ENCODE measurements at places on chromosomes 4 and X.
A peak's percentile ranks its signal among the peaks of the same experiment; 100 is the strongest.

DNA sequence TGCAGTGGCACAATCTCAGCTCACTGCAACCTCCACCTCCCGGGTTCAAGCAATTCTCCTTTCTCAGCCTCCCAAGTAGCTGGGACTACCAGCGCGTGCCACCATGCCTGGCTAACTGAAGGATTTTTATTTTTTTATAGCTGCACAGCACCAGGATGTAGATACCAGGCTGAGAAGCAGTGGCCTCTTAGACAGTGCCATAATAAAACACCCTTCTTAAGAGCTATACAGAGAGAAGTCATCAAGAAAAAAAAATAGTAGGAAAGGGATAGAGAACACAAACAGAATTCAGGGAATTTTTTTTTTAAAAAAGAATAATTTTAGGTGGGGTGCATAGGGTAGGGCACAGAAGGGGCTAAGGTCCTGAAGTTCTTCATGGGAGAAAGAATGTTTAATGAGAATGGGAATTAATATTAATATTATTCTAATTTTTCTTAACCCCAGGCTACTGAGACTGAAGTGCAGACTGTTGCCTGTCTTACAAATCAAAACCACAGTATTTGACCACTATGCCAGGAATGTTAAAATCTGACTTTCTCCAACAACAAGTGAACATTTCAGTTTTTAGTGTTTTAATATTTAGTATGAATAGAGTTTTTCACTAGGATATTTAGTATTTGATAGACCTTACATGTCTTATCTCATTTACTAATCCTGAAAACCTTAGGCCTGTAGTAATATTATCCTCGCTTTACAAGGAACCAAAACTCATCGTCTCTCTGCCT lies 146.7 kb downstream of the KCNIP4 start:
- no peak for DNase-seq

DNA sequence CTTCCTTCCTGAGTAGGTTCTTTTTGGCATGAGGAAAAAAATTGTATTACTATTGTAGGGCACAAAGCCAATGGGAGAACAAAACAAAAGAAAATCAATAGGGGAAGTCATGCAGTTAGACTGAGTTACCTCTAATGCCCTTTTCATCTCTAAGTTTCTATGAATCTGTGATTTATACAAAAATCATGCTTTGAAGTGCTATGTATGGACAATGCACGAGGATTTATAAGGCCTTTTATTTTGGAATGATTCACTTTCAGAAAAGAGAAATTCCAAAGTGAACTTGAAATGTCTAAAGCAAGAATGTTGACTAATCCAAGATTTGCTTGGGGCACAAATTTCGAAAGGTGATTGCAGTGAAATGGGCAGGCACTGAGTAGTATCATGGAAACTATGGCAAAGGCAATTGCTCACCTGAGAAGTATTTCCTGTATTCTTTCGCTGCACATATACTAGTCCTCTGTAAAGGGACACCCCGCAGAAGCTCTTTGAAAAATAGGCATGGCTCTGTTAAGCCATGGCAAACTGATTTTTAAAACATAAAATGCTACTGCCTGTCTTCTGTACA lies 52.8 kb downstream of the ADGRG4 start:
- no peak for DNase-seq

- DNase-seq = no peak
These were observed 29.6 kb downstream of the GUCY1A1 start for GRCh38 chr4:155696226-155696625.

DNA sequence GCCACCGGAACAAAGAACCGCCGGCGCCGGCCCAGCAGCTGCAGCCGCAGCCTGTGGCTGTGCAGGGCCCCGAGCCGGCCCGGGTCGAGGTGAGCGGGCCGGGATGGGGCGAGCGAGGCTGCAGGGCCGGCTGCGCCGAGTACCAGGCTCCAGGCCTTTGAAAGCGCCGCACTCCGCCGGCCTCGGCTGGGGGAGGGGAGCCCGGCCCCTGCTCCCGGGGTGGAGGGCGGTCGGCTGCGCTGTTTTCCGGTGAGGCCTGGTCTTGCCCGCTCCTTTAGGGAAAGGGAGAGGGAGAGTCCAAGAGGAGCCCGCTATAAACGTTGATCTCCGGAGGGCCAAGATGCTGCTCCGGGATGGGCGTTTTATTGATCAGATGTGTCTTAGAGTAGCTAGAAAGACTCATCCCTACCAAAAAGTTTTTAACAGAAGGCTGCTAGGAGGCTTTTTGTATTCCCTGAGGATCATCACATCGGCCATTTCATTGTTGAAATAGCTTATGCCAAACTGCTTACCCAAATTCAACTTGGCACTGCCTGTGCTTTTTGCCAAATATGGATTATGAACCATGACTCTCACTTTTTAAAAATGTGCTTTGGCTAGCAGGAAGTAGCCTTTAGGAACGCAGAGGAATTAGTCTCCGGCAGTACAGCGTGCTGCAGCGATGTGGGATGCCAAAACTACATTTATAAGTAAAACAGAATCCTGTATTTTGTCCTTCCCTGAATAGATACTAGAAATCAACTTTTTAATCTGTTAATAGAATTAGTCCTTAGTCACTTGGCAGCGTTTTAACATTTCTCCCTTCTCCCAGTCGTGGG lies 760 bp downstream of the TMEM165 start:
- peak; percentile 33 for DNase-seq

- peak; percentile 15 for DNase-seq
These were observed 203.4 kb downstream of the CCNG2 start for GRCh38 chr4:77360451-77360850.

GRCh38 chrX:141375011-141375760 lies 132.9 kb upstream of the SPANXC start:
- no peak for DNase-seq

DNA sequence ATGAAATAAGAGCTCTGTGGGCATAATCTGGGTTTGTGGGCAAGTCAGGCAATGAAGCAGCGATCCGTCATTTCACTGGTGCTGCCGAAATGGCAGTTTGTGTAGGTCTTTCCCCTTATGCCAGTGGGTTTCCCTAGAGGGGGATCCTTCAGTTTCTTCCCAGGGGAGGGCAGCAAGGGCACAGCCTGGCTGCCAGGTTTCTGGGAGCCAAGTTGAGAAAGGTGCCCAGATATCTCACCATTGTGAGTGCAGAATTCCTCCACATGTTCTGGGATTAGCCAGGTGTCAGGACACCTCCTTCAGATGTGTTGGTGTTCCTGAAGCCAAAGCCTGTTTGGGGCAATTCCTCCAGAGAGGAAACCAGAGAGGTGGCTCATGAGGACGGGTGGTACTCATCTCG lies 28.0 kb downstream of the MSX1 start:
- DNase-seq = no peak

DNA sequence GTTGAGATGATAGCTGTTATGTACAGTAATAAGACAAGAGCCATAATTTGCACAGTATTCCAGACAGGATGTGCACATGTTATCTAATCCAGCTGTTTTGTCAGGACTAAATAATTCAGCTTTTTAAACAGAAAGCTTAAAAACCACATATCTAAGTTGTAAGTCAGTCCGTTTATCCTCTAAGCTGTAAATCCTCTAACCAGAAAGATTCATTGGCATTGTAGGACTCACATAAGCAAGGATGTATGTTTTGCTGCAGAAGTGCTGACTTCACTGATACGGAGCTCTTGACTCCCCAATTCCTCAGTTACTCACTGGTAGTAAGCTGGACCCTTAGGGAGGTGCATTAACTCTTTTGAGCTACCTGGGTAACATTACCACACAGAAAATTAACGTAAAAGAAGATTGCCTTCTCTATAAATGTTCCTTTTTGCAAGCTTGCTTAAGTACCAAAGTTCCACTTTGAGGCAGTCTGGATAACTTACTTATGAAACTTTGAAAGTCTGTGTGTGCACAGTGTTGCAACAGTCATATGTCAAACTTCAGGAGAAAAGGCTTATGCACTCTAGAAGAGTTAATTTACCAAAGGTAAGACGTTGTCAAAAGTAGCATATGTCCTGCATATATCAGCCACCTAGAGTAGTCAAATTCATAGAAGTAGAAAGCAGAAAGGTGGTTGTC lies 58.3 kb upstream of the MAGEB2 start:
- no peak for DNase-seq

- no peak for DNase-seq
These were observed 102.1 kb downstream of the SHROOM4 start for GRCh38 chrX:50711907-50712306.

DNA sequence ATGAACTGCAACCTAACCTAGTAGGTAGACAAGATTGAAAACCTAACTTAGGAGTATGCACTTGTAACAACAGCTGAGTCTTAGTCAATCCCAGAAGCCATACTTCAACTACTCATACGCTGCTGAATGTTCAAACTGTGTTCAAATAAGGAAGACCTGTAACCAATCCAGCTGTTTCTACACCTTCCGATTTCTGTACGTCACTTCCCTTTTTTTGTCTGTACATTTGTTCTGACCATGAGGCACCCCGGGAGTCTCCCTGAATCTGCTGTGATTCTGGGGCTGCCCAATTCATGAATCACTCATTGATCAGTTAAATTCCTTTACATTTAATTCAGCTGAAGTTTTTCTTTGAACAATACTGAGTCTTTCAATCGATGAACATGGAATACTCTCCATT lies 89.5 kb downstream of the BMP3 start:
- DNase-seq = no peak

DNA sequence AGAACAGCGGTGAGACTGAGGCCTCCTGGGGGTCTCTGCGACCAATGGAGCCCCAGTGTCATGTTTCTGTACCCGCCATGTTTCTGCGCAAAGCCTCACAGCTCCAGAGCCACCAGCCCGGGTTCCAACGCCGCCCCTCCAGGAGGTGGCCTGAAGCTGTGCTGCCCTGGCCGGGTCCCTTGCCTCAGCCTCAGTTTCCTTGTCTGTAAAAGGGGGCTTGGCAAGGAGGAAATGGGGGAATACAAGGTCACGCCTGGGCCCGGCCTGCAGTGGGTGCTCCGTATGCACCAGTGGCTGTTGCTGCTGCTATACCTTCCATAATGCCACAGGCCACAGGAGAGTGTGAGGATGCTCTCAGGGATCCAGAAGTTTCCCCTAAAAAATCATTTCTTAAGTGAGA lies 229.5 kb downstream of the AFAP1 start:
- DNase-seq = no peak

DNA sequence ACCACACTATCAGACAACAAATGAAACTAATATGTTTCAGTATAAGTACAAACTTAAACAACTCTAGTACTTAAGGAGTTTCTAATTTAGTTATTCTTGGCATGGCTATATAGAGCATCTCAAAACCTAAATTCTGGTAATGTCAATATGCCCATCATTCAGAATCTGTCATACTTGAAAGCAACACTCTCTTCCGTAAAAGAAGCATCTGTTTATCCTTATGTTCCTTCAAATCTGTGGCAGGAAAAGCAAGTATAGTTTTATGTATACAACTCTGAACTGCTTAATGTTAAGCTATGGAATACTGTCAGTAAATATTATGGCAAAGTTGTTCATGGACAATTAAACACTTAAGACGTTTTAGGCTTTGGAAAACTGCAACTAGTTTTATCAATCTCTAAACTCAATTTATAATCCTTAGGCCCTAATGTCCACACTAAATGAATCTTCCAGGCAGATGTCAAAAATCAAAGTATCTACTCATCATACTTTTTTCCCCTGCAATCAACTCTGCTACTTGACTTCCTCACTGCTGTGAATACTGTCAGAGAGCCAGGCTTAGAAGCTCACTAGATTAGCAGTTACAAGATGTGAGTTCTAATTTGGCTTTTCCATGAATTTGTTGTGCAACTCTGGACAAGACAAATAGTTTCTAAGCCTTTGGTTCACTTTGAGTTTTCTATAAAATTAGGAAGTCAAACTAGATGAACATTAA lies 109.4 kb downstream of the SCLT1 start:
- no peak for DNase-seq

GRCh38 chrX:10090319-10090718 lies 66.5 kb upstream of the CLCN4 start:
- DNase-seq = peak; percentile 64

- no peak for DNase-seq
These were observed 54.5 kb downstream of the TAF1 start for GRCh38 chrX:71420686-71421085.

GRCh38 chr4:40334591-40335524 lies at the start of gene CHRNA9:
Gene CHRNA9 (plus strand): TSS chr4:40335333. CDS start chr4:40335468, 135 bp downstream.
- no peak for DNase-seq

DNA sequence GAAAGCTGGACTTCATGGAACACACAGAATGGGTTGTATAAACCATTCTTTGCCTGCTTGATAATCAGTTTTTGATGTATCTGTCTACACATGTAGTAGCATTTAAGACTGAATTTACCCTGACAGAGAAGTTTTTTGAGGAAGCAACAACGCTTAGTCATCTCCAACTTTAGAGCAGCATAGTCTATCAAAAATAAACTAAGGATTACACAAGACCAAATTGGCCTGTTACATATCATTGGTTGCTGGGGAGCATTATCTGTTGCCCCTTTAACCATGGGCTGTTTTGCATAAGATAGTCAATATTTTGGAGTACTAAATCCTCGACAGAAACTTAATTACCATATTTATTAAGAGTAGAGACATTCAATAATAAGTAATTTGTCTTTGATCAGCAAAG lies 347.4 kb downstream of the FAM47B start:
- no peak for DNase-seq

- DNase-seq = no peak
These were observed 38.2 kb upstream of the ADAM29 start for GRCh38 chr4:174880001-174880400.

DNA sequence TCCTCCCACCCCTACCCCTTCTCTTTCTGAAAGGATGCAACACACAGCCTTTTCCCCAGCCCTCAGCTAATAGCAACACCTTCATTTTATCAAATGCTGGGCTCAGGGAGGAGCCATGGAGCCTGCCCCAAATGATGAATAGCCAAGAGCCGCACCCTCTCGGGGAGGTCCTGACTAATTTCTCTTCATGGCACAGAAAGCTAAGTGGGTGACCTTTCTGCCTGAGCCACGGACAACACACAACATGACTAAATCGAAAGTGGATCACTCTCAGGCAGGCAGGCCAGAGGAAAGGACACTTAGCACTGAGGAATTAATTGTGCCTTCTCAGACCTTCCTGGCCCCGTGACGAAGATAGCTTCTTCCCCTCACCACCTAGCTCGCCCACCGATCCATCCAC lies 165.1 kb upstream of the RAI2 start:
- DNase-seq = no peak

DNA sequence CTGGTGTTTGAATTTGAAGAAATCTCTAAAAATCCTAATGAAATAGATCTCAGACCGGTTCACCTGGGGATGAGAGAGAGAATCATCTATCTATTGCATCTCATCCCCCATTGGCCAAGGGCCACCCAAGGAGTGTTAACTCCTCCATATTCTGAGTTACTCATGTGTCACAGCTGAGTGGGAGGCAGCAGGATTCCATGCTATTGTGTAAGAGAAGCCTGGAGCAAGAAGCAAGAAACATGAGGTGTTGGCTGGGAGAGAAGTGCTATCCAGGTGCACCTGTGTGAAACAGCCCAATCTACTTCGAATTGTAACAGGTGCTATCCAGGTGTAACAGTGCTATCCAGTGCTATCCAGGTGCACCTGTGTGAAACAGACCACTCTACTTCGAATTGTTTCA lies 150.3 kb upstream of the MAOA start:
- no peak for DNase-seq

GRCh38 chr4:5446595-5447226 lies 261.6 kb downstream of the EVC2 start:
- no peak for DNase-seq

GRCh38 chrX:48700951-48701653 lies 4.6 kb downstream of the SUV39H1 start:
- no peak for DNase-seq

GRCh38 chr4:81207828-81208227 lies 7.2 kb downstream of the PRKG2 start:
- no peak for DNase-seq
